ENCODE measurements at places on chromosomes 7 and 10. TPM values are rescaled to one million over a fixed set of nuclear protein-coding genes. Genes with fewer than 3 reads are reported as not detected.

DNA sequence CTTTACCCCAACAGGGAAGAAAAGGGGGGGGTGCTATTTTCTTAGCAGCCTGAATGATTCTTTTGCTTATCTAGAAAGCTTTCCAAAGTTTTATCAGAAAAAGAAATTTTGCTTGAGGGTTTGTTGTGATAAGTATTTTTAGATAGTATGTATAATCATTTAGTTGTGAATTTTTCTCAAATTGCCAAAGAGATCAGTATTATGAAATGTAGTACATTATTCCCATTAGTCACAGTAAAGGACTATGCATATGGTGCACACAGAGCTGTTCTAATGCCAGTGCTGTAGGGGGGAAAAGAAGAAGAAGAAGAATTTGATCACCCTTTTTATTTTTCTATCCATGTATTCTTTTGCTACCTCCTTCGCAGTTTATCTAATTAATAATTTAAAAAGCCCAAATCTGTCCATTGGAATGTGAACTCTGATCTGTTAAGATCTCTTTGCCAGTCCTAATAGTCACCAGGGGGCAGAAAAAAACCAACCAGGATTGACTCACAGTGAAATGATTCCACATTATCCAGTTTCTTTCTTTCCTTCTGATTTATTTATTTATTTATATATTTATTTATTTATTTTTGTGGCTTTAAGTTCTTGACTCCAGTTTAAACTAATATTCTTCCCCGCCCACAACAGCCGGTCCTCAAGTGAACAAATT is 4.7 kb downstream of the RBM20 start:
- H3K27me3 ChIP-seq: no peaks in the 10 kb centered on the region
- H3K4me1 ChIP-seq: peaks cover 9% of the 10 kb centered on the region
- no peak overlapping the region for H3K27ac ChIP-seq
- no peaks in the 10 kb centered on the region for H3K36me3 ChIP-seq
- H3K4me3 ChIP-seq: no peak overlapping the region
- no peak for DNase-seq

GRCh38 chr7:141375442-141375841 is 175.8 kb upstream of the AGK start:
- H3K4me1 ChIP-seq: no peaks in the 10 kb centered on the region
- H3K4me3 ChIP-seq: no peak overlapping the region
- no peak overlapping the region for H3K27ac ChIP-seq
- no peaks in the 10 kb centered on the region for H3K27me3 ChIP-seq
- no peak for DNase-seq

DNA sequence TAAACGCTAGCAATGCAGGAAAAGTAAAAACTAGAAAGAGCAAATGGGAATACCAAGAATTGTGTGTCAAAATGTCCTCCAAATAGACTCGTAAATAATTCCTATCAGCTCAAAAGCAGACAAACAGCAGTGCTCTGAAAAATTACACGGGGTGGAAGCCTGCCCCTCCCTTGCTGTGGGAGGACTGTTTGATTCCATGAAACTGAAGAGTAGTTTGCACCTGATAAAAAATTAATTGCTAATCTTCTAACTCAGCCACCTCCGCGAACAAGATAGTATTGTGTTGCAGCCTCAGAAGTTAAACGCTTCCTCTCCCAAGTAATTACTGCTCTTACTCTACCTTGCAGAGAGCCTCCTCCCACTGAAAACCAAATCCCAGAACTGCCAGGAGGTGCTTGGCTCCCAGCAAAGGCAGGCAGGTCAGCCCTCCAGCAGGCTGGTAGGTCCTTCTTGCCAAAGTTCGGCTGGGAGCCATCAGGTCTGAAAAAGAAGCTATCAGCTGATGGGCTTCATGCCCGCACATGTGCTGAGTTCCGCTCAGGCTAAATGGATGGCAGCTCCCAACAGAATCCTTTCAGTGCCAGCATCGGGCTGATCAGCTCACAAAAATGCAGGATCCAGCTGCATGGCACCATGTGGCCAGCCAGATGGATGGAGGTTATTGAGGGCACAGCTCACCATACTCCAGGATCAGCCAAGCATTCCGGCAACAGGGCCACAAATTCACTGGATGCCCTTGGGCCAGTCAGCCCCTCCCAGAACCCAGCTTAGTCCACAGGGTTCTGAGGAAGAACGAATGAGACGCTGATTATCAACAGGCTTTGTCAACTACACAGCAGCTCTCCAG is 37.1 kb downstream of the MAD1L1 start:
- no peaks in the 10 kb centered on the region for H3K27me3 ChIP-seq
- no peak for DNase-seq
- peaks cover 22% of the 10 kb centered on the region for H3K36me3 ChIP-seq
- peaks cover 5% of the 10 kb centered on the region for H3K4me1 ChIP-seq
- no peak overlapping the region for H3K4me3 ChIP-seq

Gene ADRA2A
- 2.1 TPM for total RNA-seq

Gene GRID1
- total RNA-seq: 2.1 TPM

GRCh38 chr10:96834120-96834519 is 2.0 kb downstream of the LCOR start:
- H3K4me1 ChIP-seq: peaks cover 60% of the 10 kb centered on the region
- no peak for DNase-seq
- no peak overlapping the region for H3K4me3 ChIP-seq
- H3K27me3 ChIP-seq: no peaks in the 10 kb centered on the region
- peak overlapping the region; percentile 99 for H3K27ac ChIP-seq
- H3K36me3 ChIP-seq: no peaks in the 10 kb centered on the region

Gene PRSS37
- not detected for total RNA-seq

GRCh38 chr7:76089865-76090475 is 42.1 kb downstream of the MDH2 start:
- no peak overlapping the region for H3K4me3 ChIP-seq
- H3K4me1 ChIP-seq: no peaks in the 10 kb centered on the region
- H3K27ac ChIP-seq: no peak overlapping the region
- no peak for DNase-seq
- H3K27me3 ChIP-seq: no peaks in the 10 kb centered on the region
- no peaks in the 10 kb centered on the region for H3K36me3 ChIP-seq

GRCh38 chr7:157473051-157473569 is 136.3 kb downstream of the DNAJB6 start:
- no peaks in the 10 kb centered on the region for H3K4me1 ChIP-seq
- no peak for DNase-seq
- no peaks in the 10 kb centered on the region for H3K27me3 ChIP-seq
- no peak overlapping the region for H3K4me3 ChIP-seq
- no peaks in the 10 kb centered on the region for H3K36me3 ChIP-seq

DNA sequence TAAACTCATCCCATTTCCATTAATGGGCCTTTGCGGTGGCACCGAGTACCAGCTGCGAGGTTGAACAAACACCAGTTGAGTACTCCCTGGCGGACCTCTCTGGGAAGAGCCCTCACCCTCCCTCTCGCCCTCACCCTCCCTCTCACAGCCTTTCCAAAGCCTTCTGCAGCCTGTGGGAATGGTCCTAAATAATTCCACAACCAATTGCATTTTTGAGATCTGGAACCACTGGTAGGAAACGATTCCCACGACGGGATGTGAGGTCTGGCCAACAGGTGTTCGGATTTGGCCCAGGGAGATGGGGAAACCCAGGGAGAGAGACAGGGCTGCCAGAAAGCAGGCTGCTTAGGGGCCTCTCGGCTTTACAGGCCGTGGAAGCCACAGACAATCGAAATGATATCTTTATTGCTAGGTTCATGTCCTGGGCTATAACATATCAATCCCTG is 5.3 kb downstream of the PTF1A start:
- H3K27me3 ChIP-seq: peaks cover 45% of the 10 kb centered on the region
- H3K4me1 ChIP-seq: peaks cover 4% of the 10 kb centered on the region
- H3K27ac ChIP-seq: no peak overlapping the region
- DNase-seq: no peak
- H3K36me3 ChIP-seq: no peaks in the 10 kb centered on the region
- H3K4me3 ChIP-seq: no peak overlapping the region

Gene POM121
- 33.1 TPM for total RNA-seq

GRCh38 chr7:44074349-44074695 is 8.0 kb downstream of the POLM start:
- H3K27ac ChIP-seq: peak overlapping the region; percentile 77
- H3K4me1 ChIP-seq: peaks cover 8% of the 10 kb centered on the region
- DNase-seq: no peak

Gene AKR1D1
- 0.14 TPM for total RNA-seq

GRCh38 chr10:59805014-59805413 is 51.8 kb upstream of the MRLN start:
- peak; percentile 45 for DNase-seq
- no peaks in the 10 kb centered on the region for H3K27me3 ChIP-seq
- H3K27ac ChIP-seq: no peak overlapping the region
- H3K36me3 ChIP-seq: peaks cover 49% of the 10 kb centered on the region

Gene STRA8
- not detected for total RNA-seq

- no peaks in the 10 kb centered on the region for H3K4me1 ChIP-seq
- no peaks in the 10 kb centered on the region for H3K27me3 ChIP-seq
- DNase-seq: no peak
- H3K36me3 ChIP-seq: no peaks in the 10 kb centered on the region
- H3K27ac ChIP-seq: no peak overlapping the region
- H3K4me3 ChIP-seq: no peak overlapping the region
Observed at GRCh38 chr7:118325450-118325808, 100.9 kb downstream of the ANKRD7 start.

- H3K27me3 ChIP-seq: no peaks in the 10 kb centered on the region
- no peak overlapping the region for H3K27ac ChIP-seq
- DNase-seq: no peak
- H3K36me3 ChIP-seq: no peaks in the 10 kb centered on the region
- H3K4me3 ChIP-seq: no peak overlapping the region
- peaks cover 6% of the 10 kb centered on the region for H3K4me1 ChIP-seq
Observed at GRCh38 chr10:74419491-74419951, 268.5 kb downstream of the ADK start.

DNA sequence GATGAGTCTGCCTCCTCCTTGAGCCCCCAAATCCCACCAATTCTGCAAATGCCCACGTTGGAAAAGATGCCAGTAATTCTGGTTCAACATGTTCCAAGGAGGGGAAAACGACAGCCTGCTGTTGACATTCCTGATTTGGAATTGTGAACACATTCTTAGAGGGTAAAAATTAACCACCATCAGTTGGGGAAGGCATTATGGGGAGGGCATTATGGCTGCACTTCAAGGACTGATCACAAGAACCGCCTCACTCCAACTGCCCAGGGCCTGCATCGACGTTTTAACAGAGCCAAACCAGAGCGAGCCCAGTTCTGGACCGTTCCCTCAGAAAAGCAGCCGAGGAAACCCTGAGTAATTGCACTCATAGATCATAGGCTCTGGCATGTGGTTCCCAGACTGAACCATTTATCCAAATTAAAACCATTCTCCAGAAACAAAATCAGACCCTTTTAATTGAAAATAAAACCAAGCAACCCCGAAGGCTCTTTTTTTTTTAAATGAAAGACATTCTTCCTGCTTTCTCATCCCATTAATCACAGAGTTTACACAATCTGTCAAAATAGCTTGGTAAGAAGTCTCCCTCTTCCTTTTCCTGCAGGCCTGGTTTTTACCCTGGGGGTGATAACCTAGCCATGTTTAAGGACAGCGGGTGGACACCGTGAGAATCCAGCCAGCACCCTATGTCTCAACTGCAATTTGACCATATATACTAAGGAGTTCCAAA is 8.0 kb downstream of the TNS3 start:
- DNase-seq: peak; percentile 39
- H3K27me3 ChIP-seq: no peaks in the 10 kb centered on the region
- H3K27ac ChIP-seq: peak overlapping the region; percentile 87

DNA sequence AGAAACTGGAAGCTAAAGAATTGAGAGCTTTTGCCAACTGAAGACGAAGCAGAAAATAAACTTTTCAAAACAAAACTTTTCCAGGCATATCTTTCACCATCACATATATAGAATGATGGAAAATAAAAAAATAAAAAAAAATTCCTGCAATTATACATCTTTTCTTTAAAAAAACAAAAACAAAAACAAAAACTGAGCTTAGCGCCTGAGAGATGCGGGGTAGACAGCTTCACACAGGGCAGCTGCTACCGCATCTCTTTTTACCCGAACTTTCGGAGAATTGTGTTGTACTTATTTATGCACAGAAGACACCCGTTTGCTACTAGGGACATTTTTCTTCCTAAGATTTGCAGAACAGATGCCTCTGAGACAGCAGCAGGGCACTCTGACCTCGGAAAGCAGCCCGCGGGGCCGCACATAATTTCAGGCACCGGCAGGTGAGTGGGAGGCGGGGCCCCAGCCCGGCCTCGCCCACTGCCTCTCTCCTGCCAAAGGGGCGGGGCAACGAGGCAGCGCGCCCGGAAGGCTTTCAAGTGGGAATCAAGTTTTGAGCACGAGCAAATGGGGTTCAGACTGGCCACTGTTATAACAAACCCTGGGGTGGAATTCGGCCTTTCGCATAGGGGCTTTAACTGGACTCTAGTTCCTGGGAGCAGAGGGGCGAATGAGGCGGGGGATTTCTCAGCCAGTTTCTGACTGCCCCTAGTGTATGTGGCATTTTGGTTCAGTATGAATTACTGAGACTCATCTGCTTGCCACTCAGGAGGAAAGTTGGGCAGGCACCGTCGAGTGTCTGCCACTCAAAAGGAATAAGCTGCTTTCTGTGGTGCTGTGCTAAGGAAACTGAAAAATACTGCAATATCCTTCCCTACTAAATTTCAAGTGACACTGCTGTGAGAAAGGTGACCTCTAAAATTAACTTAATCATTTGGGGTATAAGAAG is 18.5 kb upstream of the FAM133B start:
- no peaks in the 10 kb centered on the region for H3K4me1 ChIP-seq
- H3K36me3 ChIP-seq: no peaks in the 10 kb centered on the region
- H3K27me3 ChIP-seq: no peaks in the 10 kb centered on the region
- H3K4me3 ChIP-seq: peak overlapping the region; percentile 28
- no peak overlapping the region for H3K27ac ChIP-seq
- DNase-seq: peak; percentile 79

Gene SFTPD
- 374 TPM for total RNA-seq

GRCh38 chr7:57205000-57205399 is 72.8 kb upstream of the ZNF479 start:
- H3K36me3 ChIP-seq: no peaks in the 10 kb centered on the region
- H3K27me3 ChIP-seq: no peaks in the 10 kb centered on the region
- H3K4me3 ChIP-seq: no peak overlapping the region
- H3K4me1 ChIP-seq: no peaks in the 10 kb centered on the region

DNA sequence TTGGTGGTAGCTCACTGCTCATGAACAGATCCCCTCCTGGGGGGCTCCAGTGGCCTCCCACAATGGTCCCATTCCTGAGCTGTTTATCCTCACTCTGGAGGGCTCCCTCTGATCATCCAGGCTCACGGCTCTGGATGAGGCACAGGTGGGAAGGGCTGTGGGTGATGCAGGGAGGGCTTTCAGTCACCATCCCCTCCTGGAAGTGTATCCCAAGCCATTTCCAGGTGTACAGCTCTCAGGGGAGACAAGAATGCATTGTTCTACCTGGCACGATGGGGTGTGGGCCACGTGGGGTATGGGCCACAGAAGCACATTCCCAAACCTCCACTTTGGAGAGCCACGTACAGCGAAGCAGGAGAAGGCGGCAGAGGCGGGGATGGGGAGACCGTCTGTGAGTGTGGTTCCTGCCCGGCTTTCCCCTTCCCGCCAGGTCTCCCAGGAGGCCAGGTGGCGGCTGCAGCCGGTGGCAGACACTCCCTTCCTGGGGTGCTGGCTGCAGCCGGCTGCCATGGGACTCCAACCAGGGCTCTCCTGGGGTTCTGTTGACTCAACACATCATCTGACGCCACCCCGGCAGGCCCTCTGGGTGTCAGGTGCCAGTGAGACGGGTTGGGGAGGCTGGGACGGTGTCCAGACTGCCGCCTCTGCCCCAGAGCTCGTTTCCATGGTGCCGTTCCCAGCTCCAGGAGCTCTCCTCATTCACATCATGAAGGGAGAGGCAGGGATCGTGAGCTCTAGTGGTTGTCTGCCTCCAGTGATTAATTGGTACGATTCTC is 169.7 kb upstream of the RHEB start:
- peaks cover 32% of the 10 kb centered on the region for H3K4me1 ChIP-seq
- H3K4me3 ChIP-seq: no peak overlapping the region
- peak; percentile 34 for DNase-seq

Gene EPO
- total RNA-seq: not detected

Gene RBP3
- not detected for total RNA-seq

Gene HOXA13
- not detected for total RNA-seq

All from upper lobe of left lung (tissue), 6 donors.